ENCODE measurements at places on chromosomes 5 and 9. TPM values are rescaled to one million over a fixed set of nuclear protein-coding genes. Genes with fewer than 3 reads are reported as not detected.

Gene DMRTA1
- not detected for total RNA-seq

Gene OBP2B
- total RNA-seq = not detected

Gene BHMT
- total RNA-seq = not detected

- H3K27me3 ChIP-seq = peaks cover 2% of the 10 kb centered on the region
- peak within 1 kb of the TSS; percentile 99 for H3K27ac ChIP-seq
- peak; percentile 86 for DNase-seq
- peak within 1 kb of the TSS; percentile 94 for H3K4me3 ChIP-seq
These were observed at the start of gene NR3C1 for GRCh38 chr5:143403593-143404415. Gene NR3C1, minus strand, starts transcription at chr5:143403686. Its CDS starts 2,847 bp downstream, at chr5:143400839.

- DNase-seq = no peak
- H3K4me3 ChIP-seq = peak overlapping the region; percentile 37
- peaks cover 34% of the 10 kb centered on the region for H3K4me1 ChIP-seq
- H3K27me3 ChIP-seq = no peaks in the 10 kb centered on the region
- no peak overlapping the region for H3K27ac ChIP-seq
These were observed 2.3 kb upstream of the IRX2 start for GRCh38 chr5:2753452-2754420.

DNA sequence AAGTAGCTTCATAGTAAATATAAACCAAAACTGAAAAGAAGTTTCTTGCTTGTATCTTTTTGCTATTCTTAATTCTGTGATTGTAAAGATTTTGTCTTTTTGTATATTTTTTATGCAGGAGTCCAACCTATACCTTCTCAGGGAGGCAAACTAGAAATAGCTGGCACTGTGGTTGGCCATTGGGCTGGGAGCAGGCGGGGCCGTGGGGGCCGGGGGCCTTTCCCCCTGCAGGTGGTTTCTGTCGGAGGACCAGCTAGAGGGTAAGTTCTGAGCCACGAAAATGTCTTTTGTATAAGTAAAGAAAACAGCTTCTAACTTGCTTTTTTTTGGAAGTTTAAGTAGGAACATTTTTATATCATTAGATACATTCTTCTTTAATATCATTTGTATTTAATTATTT is 15.4 kb upstream of the PHF2 start:
- no peaks in the 10 kb centered on the region for H3K27me3 ChIP-seq
- H3K27ac ChIP-seq = no peak overlapping the region
- DNase-seq = no peak
- H3K4me1 ChIP-seq = peaks cover 5% of the 10 kb centered on the region
